ENCODE measurements at places on chromosomes 1 and 21.

DNA sequence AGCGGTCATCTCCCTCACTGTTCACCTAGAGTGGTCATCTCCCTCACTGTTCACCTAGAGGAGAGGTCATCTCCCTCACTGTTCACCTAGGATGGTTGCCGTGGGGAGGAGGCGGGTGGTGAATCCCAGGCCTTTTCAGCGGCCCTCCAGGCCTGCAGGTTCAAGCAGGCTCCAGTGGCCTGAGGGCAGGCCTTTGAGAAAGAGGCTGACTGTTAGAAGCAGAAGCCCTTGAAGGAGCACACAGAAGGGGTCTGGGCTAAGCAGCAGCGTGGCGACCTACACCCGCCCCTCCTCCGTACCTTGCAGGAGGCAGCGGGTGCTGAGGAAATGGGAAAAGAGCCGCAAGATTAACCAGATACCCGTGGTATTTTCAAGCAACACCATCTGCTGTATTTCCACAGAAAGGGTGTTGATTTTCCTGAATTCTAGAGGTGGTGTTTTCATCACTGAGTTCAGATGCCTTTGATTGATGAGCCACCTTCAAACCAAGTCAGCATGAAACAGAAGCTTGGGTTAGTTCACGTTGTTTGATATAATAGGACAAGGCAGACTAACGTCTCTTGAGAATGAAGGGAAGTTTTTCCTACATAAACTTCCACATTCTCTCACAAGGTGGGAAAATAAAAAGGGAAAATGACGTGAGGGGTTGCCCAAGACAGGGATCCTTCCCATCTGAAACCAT is 289.5 kb downstream of the KIF26B start:
- no peak for DNase-seq

- peak; percentile 5 for DNase-seq
These were observed 16.0 kb upstream of the EPS15 start for GRCh38 chr1:51535006-51535592.

DNA sequence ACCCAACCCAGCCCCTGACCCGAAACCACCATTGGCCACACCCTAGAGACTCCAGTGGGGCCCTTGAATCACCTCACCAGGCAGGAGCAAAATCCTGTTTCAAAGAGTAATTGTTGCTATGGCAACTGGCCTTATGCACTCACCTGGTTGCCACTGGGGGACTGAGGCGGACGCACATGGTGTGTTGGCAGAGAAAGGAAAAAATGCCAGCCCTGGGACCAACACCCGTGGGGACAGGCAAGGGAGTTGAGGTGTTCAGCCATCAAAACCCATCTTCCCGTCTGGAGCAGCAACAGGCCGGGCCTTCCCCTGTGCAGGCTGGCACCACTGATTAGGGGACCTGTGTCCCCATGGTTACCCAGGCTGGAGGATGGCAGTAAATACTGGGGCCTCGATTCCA is 395.8 kb upstream of the VAMP3 start:
- DNase-seq, result no peak

- DNase-seq, result no peak
These were observed 118.3 kb downstream of the OLFML2B start for GRCh38 chr1:161905269-161905884.

DNA sequence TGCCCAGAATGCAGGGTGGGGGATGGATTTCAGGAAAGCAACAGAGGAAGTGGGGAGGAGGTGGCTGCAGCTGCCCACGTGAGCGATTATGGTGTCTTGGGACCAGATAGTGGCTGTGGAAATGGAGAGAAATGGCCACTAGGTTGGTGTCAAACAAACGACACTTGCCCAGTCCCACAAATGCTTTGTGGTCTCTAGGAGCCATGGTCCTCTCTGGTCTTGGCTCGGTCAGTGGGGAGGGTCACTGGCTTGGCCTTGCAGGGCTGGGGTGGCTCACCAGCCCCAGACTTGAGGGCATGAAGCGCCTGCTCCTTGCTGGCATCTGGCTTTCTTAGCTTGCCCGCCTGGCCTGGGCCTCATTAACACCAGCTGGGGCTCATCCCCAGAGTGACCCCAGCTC is 7.2 kb downstream of the PADI2 start:
- no peak for DNase-seq

DNA sequence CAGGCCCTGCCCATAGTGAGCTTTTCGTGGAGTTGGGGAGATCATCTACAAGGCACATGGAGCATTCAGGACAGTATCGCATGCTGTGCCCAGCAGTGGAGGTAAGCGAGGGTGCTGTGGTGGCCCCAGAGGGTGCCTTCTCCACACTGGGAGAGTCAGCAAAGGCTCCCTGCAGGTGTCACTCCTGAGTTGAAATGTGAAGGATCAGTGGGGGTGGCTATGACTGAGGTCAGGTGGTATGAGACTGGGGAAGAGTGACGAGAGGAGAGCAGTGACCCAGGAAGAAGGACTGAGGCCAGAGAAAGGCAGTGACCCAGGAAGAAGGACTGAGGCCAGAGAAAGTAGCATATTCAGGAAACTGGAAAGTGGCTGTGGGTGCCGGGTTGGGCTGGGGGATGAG is 53.0 kb downstream of the SPAG17 start:
- no peak for DNase-seq

- no peak for DNase-seq
These were observed 66.0 kb upstream of the LAPTM5 start for GRCh38 chr1:30823627-30823968.

DNA sequence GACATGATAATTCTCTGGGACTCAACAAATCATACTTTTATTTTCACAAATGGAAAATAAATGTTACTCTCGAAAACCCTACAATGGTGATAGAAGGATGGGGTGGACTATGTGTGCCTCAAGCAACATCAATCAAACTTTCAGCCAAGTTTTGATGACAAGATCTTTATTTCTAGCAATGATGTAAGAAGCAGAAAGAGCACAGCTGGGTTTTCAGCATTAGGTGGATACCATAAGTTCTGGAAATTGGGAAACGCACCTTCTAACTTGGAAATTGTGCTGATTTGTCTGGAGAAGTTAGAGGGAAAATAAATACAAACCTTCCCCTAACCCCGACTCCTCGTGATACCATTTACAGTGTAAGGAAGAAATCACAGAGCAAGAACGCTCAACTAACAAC is 320.3 kb downstream of the PAPPA2 start:
- no peak for DNase-seq

DNA sequence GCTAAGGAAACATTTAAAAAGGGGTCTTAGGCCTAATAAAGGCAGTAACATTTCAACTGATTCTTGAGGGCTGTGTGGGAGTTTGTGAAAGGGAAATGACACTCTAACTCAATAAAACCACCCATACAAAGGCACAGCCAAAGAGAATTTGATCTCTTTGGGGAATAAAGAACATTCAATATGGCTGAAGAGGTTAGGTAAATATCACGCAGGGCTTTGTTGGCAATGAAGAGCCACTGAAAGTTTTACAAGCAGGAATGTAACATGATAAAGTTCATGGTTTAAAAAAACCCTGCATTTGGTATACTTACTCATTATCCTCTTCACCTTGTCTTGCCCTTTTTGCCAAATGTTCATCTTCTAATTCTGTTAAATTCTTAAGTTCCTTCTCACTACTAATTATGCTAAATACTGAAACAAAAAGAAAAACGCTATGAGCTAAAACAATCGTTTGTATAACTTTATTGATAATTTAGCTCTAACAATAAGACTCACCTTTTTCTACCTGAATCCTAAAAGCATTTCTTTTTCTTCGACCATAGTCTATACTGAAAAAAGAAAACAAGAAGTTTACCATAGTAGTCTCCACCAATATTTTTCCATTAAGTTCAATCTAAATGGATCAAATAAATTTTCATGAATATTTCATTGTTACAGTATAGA is 12.5 kb downstream of the NVL start:
- no peak for DNase-seq

- DNase-seq, result no peak
These were observed 25.9 kb downstream of the A3GALT2 start for GRCh38 chr1:33295023-33295422.

- DNase-seq, result no peak
These were observed 213.5 kb upstream of the IRF2BP2 start for GRCh38 chr1:234823191-234824176.

GRCh38 chr1:158119976-158120653 is 60.6 kb upstream of the CD1D start:
- DNase-seq, result no peak
